H4 (cell line): ENCODE measurements at places on chromosomes 16 and 17.

DNA sequence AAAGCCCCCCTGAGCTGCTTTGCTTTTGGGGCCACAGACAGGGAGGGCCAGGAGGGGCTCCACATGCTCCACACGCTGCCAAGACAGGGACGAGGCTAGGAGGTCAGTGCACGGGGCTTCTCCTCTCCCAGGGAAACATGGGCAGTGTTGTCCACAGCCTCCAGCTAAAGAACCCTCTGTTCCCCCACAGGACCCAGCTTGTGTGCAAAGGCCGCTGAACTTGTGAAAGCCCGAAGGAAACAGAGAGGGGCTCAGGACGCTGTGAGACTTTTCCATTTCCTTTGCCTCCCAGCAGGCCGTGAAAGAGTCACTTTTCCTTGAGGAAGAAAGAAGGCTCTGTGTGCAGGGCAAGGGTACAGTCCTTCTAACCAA lies 9.7 kb downstream of the CDRT4 start:
- DNase-seq = no peak

- no peak for DNase-seq
Measured at GRCh38 chr16:83366228-83366627, 441.6 kb upstream of the HSBP1 start.

DNA sequence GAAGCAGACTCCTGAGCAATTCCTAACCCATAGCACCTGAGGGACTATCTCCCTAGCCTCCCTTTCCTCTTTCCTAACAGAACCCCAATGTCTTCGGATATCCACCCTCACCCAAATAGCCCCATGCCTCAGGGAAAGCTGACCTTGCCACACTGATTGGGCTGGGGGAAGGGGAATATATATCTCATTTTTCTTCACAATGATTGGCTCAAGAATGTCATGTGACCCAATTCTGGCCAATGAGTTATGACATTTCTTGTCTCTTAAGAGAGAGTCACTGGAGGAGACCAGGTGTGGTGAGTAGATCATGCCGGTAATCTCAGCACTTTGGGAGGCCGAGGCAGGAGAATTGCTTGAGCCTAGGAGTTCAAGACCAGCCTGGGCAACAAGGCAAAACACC lies 71.9 kb upstream of the NLK start:
- DNase-seq = no peak

DNA sequence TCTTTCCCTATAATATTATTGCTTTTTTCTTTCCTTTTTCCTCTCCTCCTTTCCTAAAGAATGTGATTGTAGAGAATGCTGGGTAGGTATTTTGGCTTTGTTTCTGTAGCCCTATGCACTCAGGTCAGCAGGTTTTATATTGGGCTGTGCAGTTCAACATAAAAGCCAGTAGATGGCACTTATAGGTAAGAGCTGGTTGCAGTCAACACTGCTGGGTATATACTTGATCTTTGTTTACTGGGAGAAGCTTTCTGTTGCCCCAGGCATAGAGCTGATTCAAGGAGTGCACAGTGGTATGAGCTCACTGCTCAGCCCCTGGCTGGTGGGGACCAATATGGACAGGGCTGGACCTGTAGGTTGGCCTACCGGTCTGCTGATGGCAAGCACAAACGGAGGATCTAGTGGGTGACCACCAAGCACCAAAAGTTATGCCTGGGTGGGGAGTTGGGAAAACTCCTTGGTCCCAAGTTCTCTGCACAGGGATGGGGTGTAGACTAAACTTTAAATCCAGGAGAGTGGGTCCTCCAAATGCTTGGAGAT lies 378.9 kb downstream of the PMP22 start:
- DNase-seq = peak; percentile 30

DNA sequence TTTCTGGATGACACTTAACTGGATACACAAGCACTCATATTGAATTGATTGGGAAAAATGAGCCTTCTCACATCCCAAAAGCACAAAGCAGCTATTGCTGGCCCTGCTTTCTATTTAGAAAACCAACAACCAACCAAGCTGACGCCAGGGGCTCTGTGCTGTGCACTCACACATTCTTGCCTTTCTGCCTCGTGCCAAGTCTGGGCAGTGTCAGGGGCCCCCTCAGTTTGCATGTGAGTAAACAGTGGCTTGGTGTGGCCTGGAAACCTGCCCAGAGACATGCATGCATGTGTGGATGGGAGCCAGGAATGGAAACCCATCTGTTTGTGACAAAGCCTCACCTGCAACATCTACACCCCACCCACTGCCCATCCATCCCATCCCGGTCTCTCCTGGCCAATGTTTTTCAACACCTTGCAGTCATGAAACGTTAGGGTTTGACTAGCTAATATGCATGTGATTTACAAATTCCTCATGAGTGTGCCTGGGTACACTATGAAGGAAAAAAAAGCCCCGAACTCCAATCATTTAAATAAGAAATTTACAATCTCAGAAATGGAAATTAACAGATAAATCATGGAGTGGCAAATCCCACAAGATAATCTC lies 20.4 kb downstream of the MIEF2 start:
- DNase-seq = no peak

DNA sequence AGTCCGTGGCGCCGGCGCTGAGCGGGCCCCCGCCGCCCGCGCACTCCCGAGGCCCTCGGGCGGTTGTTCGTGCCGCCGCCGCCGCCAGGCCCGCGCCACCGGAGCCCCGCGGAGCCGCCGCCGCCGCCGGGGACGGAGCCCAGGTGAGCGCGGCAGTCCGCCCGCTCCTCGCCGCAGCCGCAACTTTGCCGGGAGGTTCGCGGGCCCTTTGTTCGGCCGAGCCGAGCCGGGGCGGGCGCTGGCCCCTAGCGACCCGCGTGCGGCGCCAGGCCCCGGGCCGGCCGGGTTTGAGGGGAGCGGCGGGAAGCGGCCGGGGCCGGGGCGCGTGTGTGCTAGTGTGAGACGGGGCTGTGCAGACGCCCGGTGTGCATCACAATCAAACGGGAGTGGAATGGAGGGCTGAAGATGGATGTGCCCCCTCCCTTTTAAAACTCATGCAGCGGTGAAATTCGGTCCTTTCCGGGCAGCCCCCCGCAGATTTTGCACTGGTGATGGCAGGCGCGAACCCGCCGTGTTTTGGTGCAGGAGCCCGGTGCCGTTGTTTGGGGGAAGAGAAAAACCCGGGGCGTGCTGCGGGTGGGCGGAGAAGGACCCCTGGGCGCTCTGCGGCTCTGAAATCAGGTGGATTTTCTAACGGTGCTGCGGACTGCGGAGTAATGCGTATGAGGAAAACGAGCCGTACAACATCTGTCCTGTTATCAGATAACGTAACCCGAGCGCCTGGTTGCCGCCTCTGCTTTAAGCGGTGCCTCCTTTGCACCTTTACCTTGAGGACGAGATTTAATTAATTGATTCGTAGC lies 823 bp downstream of the TNRC6C start:
- no peak for DNase-seq

DNA sequence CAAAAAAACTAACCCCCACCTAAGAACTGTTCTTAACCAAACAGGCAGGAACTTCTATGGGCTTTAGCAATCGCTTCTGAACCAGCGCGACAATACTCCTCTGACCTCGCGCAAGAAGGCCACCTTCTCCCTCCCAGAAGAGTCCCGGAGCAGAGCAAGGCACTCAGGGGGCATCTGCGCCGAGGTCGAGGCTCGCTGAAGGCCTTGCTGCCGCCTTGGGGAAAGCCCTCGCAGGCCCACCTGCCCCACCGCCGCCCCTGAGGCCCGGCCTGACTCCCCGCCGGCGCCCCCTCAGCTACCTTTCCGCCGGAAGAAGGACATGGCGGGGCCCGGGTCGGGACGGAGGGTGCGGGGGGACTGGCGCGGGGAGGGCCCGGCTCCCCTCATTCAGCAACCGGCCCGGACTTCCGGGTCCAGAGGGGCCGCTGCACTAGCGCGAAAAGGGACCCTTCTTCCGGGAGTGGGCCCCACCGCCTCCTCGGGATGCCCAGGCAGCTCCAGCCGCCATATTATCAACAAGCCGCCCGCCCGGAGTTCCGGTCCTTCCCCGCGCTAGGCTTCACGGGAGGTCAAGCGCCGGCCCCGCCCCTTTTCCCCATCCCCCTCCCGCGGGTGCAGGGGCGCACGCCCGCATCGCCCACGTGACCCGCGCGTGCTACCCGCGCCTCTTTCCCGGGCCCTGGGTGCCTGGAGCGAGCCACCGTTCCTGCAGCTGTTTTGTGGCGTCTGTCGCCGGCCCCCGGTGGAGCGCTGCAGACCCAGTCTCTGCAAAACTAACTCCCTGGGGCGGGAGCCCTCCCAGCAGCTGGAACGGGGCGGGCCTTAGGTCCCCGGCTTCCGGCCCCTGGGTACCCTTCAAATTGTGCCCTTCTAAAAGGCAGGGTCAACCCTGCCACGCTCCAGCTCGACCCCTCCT lies at the start of gene AKAP10:
TSS of gene AKAP10 (minus strand) at position 536 of the 916 bp plus-strand sequence. CDS start at position 387, 149 bp downstream.
- DNase-seq = peak; percentile 69

GRCh38 chr16:1779741-1780676 lies 2.4 kb downstream of the SPSB3 start:
- no peak for DNase-seq

DNA sequence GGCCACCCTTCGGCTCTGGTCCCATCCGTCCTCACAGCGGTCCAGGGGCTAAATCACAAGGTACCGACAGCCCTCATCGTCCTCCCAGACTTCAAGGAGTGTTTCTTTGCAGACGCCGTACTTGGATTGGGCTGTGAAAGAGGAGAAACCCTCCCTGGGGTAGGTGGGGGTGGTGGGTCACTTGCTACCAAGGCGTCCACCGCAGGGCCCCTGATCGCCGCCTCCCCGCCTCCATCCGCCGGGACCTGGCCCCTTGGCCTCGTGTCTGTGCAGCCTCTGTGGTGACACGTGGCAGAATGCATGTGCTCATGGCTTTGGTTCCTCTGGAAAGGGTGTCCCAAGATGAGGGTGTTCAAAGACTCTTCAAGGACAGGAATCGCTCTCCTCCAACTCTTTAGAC lies 151.4 kb downstream of the BANP start:
- DNase-seq = no peak

- no peak for DNase-seq
Measured at GRCh38 chr16:89906140-89907025, 12.3 kb upstream of the MC1R start.

DNA sequence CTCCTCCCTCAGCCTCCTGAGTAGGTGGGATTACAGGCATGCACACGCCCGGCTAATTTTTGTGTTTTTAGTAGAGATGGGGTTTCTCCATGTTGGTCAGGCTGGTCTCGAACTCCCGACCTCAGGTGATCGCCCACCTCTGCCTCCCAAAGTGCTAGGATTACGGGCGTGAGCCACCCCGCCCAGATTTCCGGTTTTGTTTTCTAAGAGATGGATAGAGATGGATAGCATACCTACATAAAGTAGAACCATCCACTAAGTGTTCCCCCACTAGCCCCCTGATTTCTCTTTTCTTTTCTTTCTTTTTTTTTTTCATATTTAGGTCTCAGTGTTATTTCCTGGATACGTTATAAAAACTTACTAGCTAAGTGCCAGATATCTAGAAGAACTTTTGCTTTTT lies 2.0 kb downstream of the WSB1 start:
- DNase-seq = no peak

DNA sequence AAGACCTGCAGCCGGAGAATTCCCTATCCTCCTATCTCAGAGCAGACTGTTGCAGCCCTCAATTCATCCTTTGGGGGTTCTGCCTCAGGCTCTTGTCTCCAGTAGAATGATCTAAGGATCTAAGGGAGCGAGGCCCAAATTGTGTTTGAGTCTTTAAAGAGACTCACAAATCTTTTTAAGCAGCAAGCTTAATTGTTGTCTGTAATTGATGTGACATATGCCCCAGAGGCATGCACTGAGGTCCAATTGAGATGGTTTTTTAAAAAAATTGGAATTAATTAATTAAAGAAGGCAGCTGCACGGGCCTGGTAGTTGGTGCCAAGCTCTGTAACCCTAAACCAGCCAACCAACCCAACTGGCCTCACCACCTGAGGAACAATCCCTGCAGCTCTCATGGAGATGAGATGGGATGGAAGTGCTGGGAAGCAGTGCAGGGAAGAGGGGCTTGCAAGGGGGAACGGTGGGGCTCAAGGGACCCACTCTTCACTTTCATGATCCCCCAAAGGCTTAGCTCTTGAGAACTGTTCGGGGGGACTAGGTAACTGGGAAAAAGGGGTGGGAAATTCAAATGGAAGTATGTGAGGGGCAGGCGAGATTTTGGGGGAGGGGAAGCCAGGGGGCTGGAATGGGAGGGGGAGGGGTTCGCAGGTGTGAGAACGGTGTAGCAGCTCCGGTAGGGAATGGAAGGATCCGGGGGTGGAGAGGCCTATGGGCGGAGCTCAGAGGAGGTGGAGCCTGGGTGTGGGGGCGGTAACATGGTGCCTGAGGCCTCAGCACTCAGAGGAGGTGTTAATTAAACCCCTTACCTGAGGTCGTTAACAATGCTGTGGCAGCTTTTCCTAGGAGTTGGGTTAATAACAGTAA lies 9.2 kb upstream of the ZNF652 start:
- DNase-seq = no peak

- DNase-seq = no peak
Measured at GRCh38 chr17:61981323-61981722, 53.5 kb upstream of the INTS2 start.

- DNase-seq = no peak
Measured at GRCh38 chr16:11915114-11915643, 577 bp downstream of the GSPT1 start.

DNA sequence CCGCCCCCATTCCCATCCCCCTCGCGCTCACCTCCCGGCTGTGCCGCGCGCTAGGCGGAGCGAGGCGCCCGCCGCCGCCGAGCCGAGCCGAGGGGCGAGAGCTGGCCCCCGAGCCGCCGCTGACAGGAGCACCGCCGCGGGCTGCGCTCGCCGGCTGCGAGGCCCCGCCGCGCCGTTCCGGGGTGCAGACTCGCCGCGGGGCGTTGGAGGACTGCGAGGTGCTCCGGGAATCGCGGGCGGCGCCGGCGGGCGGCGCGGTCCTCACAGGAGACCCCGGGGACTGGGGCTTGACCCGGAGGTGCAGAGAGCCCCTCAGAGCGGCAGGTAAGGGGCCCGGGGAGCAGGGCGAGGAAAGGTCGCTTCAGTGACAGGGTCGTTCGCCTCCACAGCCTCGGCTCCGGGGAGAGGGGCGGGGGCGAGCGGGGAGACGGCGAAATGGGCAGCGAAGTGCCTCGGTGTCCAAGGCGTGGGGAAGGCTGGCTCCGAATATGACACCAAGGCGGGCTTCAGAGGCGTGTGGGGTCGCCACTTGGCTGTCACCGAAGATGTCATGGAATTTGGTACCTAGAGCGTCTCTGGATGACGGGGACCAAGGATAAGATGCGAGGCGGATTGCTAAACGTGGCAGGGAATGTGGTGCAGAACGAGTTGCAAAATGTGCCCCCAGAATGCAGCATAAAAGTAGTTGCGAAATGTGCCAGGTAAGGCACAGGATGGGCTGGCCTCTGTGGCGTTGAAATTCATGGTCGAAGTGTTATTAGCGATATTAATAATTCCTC lies 580 bp downstream of the TANC2 start:
- DNase-seq = peak; percentile 21

- peak; percentile 80 for DNase-seq
Measured at GRCh38 chr17:57480438-57481196, 224.3 kb downstream of the MSI2 start.

GRCh38 chr17:58304750-58305486 lies 23.7 kb downstream of the TSPOAP1 start:
- DNase-seq = no peak

- DNase-seq = no peak
Measured at GRCh38 chr17:77504652-77505155, 363.9 kb downstream of the SEC14L1 start.

- DNase-seq = no peak
Measured at GRCh38 chr17:61465550-61466237, 13.5 kb downstream of the TBX4 start.
